ENCODE measurements at places on chromosomes 5 and 9.
A peak's percentile ranks its signal among the peaks of the same experiment; 100 is the strongest.

DNA sequence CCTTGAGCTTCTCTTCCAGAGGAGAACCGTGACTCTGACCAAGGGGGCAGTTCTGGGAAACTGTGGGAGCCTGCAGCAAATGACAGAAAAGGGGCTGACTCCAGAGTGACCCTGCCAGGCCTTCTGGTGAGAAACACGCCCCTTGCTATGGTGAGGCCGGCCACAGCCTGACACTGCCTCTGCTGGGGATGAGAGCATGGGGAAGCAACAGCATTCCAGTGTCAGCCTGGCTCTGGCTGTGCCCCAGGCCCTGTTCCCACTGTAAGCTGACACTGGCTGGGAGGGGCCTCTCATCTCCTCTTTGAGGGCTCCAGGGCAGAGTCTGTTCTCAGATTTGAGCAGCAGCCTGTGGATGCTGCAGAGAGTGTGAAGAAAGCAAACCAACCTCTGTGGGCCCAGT lies 180.0 kb upstream of the IL12B start:
- DNase-seq: no peak

- no peak for DNase-seq
These were observed 27.3 kb downstream of the ACO1 start for GRCh38 chr9:32411753-32412152.

DNA sequence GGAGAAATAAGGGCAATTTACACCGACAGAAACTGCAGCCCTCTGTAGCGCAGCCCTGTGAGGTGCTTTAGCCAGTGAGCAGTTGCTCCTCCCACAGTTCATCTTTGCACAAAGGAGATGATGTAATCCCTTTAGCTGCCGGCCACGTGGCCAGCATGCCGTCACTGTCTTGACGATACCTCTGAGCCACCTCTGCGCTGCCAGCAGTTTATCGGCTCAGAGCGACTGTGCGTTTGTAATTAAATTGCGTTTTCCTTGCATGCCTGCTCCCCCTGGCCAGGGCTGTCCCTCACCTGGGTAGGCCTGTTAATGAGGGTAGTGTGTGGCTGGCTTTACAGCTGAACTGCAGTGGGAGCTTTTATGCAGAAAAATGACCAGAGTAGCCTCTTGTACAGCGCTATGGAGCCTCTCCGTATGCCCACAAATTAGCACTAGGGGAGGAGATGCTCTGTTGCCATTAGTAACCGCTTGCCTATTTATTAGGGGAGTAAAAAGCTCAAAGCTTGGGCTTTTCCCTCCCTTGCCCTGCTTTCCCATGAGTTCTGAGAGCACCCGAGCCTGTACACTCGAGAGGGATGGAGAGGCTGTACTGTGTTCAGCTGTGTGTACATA lies 107.0 kb downstream of the TRIO start:
- peak; percentile 82 for DNase-seq

DNA sequence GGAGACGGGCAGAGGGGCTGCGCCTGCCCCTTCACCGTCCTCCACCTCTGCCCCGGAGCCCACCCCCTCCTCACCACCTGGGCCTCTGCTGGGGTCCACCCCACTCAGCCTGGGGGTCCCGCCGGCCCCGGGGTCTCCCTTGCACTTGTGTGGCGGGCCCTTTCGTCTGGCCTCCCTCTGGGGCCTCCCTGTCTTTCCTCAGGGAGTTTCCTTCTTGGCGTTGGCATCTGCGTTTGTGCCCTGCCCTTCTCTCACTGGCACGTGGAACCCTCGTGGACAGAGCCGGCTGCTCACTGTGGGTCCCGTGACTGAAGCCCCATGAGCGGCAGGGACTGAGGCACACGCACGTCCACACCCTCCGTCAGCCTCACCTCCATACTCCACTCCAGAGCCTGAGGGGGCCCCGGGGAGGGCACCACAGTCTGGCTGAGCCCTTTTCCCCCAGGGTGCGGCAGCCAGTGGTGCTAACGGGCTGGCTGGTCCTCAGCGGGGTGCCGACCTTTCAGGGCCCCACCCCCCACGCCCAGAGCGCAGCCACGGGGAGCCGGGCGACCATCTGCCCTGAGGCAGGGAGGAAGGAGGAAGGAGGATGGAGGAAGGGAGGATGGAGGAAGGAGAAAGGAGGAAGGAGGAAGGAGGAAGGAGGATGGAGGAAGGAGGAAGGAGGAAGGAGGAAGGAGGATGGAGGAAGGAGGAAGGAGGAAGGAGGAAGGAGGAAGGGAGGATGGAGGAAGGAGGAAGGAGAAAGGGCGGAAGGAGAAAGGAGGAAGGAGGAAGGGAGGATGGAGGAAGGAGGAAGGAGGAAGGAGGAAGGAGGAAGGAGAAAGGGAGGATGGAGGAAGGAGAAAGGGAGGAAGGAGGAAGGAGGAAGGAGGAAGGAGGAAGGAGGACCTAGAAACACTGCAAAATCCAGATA lies 53.0 kb upstream of the NRARP start:
- no peak for DNase-seq

DNA sequence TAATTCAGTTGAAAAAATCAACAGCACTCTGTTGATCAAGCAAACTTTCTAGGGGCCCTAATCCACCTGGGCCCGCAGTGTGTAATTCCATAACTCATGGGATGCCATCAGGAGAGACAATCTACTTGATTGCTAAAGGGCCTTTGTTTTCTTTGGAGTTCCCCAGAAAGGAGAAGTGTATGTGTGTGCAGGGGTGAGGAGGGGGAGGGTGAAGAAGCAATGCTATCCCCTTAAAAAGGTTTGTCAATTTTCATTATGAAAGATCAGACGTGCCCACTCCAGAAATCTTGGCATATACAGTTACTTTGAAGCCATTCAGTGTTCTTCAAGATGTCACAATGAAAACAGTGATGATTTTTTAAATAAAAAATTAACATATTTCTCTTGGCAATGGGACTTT lies 6.2 kb downstream of the PARP8 start:
- no peak for DNase-seq

DNA sequence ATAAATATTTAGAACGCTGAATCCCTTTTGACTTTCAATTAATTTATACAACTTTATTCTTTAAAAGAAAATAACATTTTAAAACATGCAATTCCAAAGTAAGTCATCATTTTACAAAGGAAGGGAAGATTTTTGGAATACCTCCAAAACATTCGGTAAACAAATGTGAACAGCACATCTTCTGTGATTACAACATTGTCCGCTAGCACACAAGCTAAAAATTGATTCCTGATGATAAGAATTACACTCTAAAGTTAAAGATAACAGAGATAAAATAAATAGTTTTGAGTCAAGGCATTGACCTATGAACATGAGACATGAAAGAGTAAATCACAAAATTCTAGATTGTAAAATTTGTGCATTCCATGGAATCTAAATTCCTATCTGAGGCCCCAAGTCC lies 56.2 kb upstream of the TRAF1 start:
- no peak for DNase-seq

GRCh38 chr5:150431574-150431973 lies 18.0 kb downstream of the RPS14 start:
- DNase-seq: no peak

- no peak for DNase-seq
These were observed 69.0 kb downstream of the TRIO start for GRCh38 chr5:14211818-14212803.

DNA sequence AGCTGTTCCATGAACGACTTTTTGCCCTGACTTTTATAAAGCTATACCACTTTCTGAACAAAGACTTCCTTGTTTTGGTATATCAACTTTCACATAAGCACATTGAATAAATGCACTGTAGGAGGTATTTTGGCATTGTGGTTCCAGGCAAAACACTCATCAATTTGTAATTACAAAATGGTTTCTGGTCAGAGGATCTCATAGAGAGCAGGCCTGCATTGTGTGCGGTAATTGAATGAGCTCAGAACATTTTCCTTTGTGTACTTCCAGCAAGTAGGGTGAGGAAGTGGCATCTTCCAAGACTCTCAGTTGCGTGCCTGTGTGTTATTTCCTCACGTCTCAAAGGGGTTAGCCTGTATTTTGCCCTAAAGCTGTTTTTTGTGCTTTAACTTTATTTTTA lies 89.2 kb downstream of the PDE6A start:
- no peak for DNase-seq

DNA sequence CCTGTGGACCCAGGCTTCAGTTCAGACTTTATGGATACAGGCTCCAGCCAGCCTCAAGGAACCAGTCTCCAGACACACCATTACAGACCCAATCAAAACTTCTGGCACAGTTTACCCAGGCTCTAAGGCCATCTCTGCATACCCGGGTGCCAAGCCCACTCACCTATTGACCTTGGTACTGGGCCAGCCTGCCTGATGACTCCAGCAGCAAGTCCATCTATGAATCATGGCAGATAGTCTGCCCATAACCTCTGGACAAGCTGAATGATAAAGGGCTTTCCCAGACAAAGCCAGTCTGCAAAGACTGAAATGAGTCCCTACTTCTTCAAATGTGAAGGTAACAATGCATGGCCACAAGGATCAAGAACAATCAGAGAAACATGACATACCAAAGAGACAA lies 1327.1 kb upstream of the C9orf72 start:
- DNase-seq: no peak

DNA sequence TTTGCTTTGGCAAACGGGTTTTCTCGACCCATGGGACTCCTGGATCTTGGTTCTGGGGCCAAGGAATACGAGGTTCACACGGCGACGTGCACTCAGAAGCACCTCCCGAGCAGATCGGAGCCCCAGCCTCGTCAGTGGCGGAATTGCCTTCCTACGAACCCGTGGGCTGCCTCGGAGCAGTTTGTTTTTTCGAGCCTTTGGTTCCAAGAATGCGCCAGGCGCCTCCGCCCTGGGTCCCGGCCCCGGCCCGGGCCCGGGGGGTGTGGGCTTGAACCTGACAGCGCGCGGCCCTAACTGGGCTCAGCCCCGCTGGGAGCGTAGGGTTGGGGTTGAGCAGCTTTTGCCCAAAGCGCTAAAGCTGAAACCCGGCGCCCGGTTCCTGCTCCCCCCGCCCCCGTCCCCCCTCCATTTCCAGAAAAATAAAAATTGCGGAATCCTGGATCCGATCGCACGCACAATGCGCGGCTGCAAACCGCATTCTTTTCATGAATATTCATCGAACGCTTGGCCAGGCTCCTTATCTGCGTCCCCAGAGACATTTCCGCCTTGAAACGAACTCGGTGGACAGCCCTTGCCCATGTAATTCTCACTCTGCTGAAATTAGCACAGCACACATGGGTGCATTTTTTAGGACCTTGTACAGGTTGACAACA lies 1.0 kb downstream of the BASP1 start:
- peak; percentile 8 for DNase-seq

DNA sequence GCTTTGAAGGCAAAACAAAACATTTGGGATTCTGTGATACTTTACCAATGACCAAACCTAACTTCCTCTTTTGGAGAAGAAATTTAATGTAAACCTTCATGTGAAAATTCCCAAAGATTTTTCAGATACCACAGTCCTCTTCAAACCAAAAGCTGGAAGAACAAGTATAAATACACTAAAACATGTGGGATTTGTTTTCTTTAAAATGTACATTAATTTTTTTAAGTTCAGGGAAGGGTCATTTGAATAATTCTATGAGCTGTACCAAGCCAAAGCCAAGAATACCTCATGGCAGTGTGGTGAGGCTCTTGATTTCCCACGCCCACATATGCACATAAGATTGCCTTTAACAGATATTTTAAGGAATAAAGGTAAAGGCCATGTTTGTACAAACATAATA lies 28.4 kb upstream of the ITGA1 start:
- no peak for DNase-seq

GRCh38 chr5:147782110-147783028 lies at the start of gene JAKMIP2:
JAKMIP2 (minus strand) TSS chr5:147782728; CDS start chr5:147671806, 110,922 bp downstream.
- DNase-seq: peak; percentile 97

GRCh38 chr9:8844549-8844948 lies 1045.0 kb upstream of the DMAC1 start:
- no peak for DNase-seq

DNA sequence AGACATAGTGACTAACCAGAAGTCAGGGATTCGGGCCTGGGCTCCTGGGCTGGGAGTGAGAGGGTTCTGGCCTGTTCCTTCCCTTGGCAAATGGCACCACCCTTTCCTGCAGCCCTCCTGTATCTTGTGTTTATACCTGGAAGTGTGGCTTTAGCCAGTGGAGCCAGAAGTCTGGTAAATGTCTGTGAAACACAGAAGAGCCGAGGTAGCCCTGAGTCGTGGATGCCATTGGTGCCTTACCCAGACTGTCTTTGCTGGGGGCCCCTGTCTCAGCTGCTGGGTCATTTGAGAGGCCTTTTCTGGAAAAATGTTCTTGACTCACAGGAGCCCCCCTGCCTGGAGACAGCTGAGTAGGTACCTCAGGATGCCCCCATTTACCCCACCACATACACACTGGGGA lies 95.7 kb upstream of the BASP1 start:
- DNase-seq: no peak

- DNase-seq: no peak
These were observed 55.9 kb downstream of the TMEM215 start for GRCh38 chr9:32839013-32839885.

GRCh38 chr9:87640385-87640795 lies 85.5 kb upstream of the CTSL start:
- DNase-seq: no peak

- no peak for DNase-seq
These were observed 10.5 kb downstream of the RNF38 start for GRCh38 chr9:36389590-36389989.

- no peak for DNase-seq
These were observed 367.4 kb upstream of the SMARCA2 start for GRCh38 chr9:1647776-1648175.

- DNase-seq: no peak
These were observed 89.9 kb downstream of the CTNND2 start for GRCh38 chr5:11814373-11814772.

DNA sequence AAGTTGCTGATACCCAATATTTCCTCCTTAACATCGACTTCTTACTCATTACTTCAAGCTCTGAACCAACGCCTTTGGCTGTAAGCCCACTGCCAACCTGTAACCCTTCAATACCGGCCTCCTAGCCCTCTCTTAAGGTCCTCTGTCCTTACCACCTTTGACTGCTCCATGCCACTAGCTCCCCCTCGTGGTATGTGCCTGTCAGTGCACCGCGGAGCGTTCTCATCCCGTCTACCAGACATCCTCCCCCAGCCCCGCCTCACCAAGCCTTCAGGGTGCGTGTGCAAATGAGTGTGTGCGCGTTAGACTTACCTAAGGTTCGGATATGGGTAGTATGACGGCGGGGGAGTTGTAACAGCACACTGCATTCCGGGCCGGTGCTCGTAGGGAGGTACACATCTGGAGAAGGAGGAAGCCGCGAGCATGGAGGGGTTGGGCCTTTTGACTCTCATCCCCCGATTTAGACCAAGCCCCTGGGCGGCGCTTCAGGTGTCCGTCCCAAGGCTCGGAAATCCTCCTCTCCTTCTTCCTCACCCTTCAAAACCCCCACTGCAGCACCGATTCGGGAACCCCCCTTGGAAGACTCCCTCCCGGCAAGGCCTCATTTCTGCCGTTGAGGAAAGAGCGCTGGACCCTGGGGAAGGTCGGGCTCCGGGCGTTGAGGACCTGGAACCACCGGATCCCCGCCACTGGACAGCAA lies 2.8 kb upstream of the MYORG start:
- peak; percentile 90 for DNase-seq

DNA sequence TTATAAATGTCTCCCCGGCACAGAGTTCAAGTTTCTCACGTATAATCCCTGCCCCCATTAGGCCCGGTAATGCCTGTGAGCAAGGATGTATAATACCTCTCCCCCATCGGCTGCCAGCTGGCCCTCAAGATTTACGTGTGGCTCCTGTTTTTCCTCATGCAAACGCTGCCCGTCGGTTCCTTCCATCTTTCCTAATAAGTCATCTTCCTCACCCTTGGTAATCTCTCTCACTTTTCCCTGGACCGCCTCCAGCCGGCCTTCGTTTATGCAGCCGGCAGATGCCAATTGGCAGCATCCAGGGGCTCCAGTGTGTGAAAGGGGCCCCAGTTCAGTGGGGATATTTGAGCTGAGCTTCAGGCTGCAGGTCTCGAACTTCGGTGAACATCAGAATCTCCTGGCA lies 86.5 kb upstream of the NEURL1B start:
- no peak for DNase-seq

- DNase-seq: no peak
These were observed 1.5 kb upstream of the DEPDC1B start for GRCh38 chr5:60701321-60701968.
